Endodermal cell (in vitro differentiated cells): ENCODE measurements at places on chromosomes 2 and 18. TPM values are rescaled to one million over a fixed set of nuclear protein-coding genes. Genes with fewer than 3 reads are reported as not detected.
A peak's percentile ranks its signal among the peaks of the same experiment; 100 is the strongest.

GRCh38 chr2:18402-19271, 27.7 kb downstream of the FAM110C start:
- H3K4me1 ChIP-seq, result no peaks in the 10 kb centered on the region
- H3K27ac ChIP-seq, result no peak overlapping the region
- no peak overlapping the region for H3K4me3 ChIP-seq
- H3K27me3 ChIP-seq, result peaks cover 12% of the 10 kb centered on the region
- DNase-seq, result peak; percentile 59
- no peaks in the 10 kb centered on the region for H3K36me3 ChIP-seq

GRCh38 chr2:207792244-207792785, 22.6 kb upstream of the FZD5 start:
- no peaks in the 10 kb centered on the region for H3K36me3 ChIP-seq
- H3K27me3 ChIP-seq, result no peaks in the 10 kb centered on the region
- H3K4me3 ChIP-seq, result no peak overlapping the region
- peak overlapping the region; percentile 30 for H3K27ac ChIP-seq
- H3K4me1 ChIP-seq, result peaks cover 22% of the 10 kb centered on the region

The ALPI gene
- not detected in 3 replicates for total RNA-seq

The PDE6D gene
- 16.0 to 26.6 TPM (median 25.5 TPM) in 3 replicates for total RNA-seq

The ANKAR gene
- 3.4 to 4.3 TPM (median 3.6 TPM) in 3 replicates for total RNA-seq

DNA sequence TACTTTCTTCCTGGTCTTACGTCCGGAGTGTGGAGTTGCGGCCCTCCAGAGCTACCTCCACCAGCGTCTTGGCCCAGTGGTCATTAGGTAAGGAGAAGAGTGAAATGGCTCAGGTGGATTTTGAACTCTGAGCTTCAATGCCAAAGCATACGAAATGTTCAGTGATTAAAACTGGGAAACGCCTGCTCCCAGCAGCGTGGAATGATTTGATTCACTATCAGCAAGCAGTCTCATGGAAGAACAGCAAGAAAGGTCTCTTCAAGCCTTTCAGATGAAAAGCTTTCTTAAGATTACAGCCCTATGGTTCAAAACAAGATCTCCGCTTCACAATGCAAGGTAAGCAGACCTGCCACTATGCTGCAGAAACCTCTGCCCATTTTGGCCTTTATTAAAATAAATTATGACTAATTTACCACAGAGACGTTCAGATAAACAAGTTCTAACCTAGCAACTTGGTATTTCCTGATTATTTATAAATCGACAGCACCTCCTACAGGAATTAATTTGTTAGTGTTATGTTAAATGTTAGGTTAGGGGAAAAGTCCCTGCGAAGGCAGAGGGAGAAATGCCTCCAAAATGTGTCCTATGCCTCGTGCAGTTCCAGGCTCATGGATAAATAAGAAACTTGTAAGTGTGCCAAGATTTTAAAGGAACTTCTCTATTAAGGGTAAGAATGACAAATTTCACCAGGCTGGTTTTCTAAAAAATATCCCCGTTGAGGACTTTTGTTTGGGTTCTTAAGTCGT, 10.1 kb downstream of the SP9 start:
- H3K27ac ChIP-seq, result no peak overlapping the region
- H3K27me3 ChIP-seq, result peaks cover 61% of the 10 kb centered on the region
- peak; percentile 63 for DNase-seq
- H3K4me1 ChIP-seq, result peaks cover 3% of the 10 kb centered on the region
- no peak overlapping the region for H3K4me3 ChIP-seq

DNA sequence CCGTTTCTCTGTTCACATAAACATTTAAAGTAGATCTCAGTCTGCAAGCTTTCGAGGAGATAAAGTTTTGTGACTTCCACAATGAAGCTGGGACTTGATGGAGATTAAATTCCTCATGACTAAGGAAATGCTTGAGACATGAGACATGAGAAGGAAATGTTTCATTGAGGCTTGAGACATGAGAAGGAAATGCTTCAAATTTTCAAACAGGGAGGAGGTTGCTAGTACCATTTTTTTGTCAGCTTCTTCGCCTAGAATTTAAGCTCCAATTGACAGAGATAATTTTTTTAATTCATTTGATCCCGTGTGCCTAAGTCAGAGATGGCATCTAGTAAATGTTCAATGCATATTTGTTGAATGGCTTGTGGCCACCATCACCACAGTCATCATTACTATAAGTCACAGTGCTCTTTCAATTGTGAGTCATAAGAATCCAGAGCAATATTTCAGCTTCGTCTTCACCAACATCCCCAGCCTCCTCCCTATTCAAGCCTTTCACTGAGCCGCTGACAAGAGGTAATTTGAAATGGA, 543 bp upstream of the MARCHF4 start:
- peaks cover 6% of the 10 kb centered on the region for H3K4me1 ChIP-seq
- DNase-seq, result no peak
- no peaks in the 10 kb centered on the region for H3K36me3 ChIP-seq
- peak overlapping the region; percentile 77 for H3K4me3 ChIP-seq
- peaks cover 42% of the 10 kb centered on the region for H3K27me3 ChIP-seq

The LYPD1 gene
- total RNA-seq, result 1.9 to 5.9 TPM (median 2.4 TPM) in 3 replicates

DNA sequence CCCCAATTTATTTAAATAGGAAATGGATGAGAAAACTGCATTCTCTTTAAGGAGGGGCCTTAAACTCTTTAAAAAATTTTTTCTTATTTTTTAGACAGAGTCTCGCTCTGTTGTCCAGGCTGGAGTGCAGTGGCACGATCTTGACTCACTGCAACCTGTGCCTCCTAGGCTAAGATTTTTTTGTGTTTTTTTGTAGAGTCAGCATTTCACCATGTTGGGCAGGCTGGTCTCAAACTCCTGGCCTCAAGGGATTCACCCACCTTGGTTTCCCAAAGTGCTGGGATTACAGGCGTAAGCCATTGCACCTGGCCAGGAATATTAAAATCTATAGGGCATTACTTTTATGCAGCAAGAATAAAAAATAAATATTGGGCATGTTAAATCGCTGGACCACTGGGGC, 56.0 kb downstream of the GALR1 start:
- H3K4me3 ChIP-seq, result no peak overlapping the region
- H3K27me3 ChIP-seq, result no peaks in the 10 kb centered on the region
- H3K4me1 ChIP-seq, result no peaks in the 10 kb centered on the region
- no peaks in the 10 kb centered on the region for H3K36me3 ChIP-seq

The CSRNP3 gene
- total RNA-seq, result 13.6 to 16.1 TPM (median 14.1 TPM) in 3 replicates

GRCh38 chr2:109317471-109318095, 188.6 kb downstream of the SH3RF3 start:
- peaks cover 6% of the 10 kb centered on the region for H3K4me1 ChIP-seq
- no peaks in the 10 kb centered on the region for H3K36me3 ChIP-seq
- no peaks in the 10 kb centered on the region for H3K27me3 ChIP-seq
- no peak for DNase-seq
- no peak overlapping the region for H3K27ac ChIP-seq
